ENCODE measurements at places on chromosomes 3 and 15.

- DNase-seq = no peak
Observed at GRCh38 chr3:110419601-110420000, 652.0 kb upstream of the NECTIN3 start.

DNA sequence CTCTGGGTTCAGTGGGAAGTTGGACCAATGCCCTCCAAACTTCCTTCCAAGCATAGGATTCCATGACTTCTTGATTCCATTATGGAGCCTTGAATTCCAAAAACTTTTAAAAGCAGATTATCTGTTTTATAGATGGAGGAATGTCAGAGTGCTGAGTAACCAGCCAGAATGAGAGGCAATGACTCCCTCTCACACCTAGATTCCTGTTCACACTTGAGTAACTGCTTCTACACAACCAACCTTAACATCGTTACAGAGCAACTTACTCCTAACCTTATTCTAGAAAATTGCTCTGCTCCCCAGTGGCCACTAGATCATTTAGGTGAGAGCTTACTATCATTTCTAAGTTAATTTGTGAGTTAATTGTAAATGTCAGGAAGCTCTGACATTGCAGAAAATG is 24.2 kb upstream of the NR2F2 start:
- no peak for DNase-seq

DNA sequence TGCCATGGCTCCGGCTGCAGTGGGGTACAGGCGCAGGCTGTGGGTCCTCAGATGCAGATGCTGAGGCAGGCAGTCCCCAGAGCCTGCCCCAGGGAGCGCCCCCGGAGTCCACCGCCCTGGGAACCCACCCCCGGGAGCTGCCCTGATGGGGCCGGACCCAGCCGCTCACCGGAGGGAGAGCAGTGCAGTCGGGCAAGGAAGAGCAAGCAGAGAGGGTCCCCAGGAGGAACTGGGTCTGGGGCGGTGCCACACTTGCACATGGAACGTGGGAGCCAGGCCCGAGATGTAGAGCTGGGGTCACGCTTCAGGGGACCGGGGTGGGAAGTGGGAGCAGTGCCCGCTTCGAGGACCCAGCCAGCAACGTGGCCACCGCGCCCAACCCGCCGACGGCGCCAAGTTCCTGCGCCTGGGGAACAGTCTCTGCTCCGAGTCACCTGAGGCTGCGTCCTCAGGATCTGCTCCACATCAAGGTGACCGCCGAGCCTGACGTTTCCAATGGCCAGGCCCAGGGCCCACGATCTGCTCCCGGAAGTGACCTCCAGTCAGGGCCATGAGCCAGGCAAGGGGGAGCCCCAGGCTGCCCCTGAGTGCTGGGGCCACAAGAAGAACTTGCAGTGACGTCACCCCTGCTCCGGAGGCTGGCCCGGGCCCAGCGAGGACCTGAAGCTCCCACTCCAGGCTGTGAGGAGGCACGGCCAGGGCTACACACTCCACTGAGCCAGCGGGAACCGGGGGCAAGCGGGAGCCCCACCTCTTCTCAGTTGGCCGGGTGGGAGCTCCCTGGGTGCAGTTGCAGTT is 27.0 kb upstream of the TFG start:
- peak; percentile 9 for DNase-seq

- DNase-seq = no peak
Observed at GRCh38 chr3:126938520-126939337, 44.2 kb upstream of the PLXNA1 start.

DNA sequence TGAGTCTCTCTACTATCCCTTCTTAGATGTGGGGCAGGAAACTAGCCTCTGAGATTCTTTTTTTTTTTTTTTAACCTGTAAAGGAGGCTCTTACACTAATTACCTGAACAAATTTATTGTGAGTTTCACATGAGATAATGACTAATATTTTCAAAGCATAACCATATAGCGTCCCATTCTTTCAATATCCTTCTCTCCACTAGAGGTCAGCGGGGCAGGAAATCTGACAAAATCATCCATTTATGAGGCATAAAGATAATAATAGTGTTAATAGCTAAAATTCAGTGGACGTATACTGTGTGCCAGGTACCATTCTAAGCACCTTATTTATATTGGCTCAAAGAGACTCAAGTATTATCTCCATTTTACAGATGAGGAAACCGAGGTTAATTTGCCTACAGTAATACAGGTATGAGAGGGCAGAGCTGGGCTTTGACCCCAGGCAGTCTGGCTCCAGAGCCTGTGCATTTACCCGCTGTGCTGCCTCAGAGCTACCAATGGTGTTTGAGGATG is 16.3 kb upstream of the SMAD6 start:
- DNase-seq = no peak

DNA sequence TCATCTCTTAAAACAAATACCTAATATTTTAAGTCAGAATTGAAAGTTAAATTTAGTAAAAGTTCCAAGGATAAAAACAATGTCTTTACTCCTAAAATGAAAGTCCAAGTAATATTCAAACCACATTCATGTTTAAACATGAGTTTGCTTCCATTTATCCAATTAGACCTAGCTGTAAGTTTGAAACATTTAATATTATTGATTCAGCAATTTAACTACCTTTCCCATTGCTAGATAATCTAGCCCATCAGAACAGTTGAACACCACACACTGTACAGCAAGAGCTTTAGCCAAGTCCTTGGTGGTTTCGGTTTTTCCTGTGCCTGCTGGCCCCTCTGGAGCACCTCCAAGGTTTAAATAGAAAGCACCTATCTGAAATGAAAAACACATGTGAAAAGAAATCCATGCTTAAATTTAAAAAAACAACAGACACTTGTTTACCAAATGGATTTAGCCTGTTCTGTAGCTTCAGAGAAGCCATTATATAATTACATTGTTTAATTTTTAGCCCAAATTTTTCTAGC is 97.8 kb downstream of the DNAH12 start:
- DNase-seq = no peak

DNA sequence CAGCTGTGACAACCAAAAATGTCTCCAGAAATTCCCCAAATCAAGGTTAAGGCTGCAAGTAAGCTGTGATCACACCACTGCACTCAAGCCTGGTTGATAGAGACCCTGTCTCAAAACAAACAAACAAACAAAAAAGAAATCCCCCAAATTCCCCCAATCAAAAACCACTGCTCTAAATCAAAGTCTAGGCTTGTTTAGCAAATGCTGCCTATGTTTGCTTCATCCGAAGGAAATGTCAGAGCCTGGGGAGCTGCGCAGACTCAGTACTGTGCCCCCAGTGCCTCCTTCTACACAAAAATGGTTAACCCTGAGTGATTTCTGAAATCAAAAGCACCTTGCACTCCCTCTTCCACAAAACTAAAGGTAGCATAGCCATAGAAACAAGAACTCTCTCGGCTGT is 13.4 kb downstream of the IL17RD start:
- DNase-seq = no peak

DNA sequence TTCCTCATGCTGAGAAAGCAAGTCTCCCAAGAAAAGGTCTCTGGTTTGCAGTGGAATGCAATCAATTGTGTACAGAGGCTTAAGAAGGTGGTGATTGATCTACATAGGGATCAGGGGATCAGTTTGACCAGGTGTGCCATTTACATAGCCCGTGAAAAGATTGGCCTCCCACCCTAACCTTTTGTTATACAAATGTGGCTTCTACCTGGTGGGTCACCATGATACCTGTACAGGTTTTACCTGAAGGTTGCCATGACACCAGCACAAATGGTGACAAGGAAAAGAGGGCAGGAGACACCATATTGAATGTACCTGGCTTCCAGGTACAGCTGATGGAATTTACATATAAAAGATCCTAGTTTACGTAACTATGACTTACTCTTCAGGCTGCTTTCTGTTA is 25.5 kb upstream of the TEX55 start:
- no peak for DNase-seq

DNA sequence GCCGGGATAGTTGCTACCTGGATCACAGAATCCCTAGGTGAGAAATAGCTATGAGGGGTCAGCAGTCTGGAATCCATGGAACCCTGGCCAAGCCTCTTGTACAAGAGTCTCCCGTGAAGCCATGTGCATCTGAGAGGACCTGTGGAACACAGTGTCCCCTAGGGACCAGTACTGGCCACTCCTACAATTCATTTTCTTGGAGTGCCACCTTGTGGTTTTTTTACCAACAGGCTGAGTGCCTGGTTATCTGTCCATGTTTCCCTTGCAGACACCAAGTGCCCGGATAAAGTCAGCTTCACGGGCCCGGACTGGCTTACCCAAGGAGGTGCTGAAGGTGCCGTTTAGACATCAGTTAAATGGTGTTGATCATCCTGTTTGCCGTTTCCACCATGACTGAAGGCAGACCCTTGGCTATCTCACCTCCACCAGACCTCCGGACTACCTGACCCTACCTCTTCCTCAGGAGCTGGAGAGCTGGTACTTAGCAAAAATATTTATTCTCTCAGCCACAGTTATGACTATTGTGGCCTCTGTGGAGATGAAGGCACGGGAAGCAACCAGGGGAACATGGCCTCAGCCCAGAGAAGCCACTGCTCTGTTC is 93.9 kb downstream of the RBPMS2 start:
- DNase-seq = peak; percentile 89

DNA sequence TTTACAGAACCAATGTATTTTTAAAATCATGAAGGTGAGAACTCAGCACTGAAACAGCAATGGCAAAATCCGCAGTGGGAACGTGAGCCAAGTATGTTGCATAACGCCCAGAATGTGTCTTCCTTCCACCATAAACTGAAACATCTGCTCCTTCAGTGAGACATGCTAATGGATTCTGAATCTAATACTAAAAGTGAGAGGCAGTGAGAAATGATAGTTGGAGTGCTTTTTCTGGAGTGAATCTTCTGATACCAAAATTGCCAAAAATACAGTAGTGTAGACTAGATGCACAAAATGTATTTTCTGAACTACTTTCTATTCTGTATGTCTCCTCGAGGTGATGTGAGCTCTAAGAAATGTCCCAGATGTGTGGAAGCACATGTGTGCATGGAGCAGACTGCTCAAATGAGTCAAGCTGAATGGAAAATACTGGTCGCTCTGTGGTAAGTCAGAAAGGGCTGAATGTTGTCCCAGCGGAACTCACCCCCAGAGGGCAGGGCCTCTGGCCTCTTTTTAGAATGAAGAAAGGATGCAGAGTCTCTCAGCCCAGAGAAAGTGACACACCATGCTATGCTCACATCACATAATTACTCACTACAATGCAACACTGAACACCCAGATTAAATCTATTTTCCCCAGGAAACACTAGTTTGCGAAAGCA is 73.0 kb downstream of the ATP10A start:
- no peak for DNase-seq

- peak; percentile 54 for DNase-seq
Observed at GRCh38 chr15:28051955-28052633, 47.0 kb downstream of the OCA2 start.

GRCh38 chr15:37682304-37682703 is 252.1 kb upstream of the TMCO5A start:
- DNase-seq = no peak

GRCh38 chr15:53247041-53247708 is 457.0 kb upstream of the ONECUT1 start:
- DNase-seq = no peak

DNA sequence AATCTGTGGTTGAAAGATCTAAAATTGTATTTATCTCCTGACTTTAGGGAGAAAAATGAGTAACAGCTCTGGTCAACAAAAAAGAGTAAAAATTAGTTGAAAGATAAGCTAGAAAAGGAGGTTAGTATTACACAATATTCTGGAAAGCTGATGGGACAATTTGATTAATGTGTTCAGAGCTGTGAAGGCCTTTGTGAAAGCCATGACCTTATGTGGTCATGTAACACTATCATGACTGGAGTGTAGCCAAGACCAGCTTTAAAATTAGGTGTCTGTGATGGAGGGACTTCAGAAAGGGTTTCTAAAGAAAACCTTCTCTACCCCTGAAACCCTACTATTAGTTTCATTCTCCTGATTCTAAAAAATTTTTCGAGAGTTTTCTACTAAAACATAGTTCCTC is 127.2 kb downstream of the NFKBIZ start:
- no peak for DNase-seq
